Panc1 (cell line): ENCODE measurements at places on chromosomes 16 and 17.
A peak's percentile ranks its signal among the peaks of the same experiment; 100 is the strongest.

GRCh38 chr16:66152181-66152580, 214.3 kb upstream of the CDH5 start:
- no peak for DNase-seq

GRCh38 chr17:66858226-66859083, 23.5 kb downstream of the CACNG5 start:
- DNase-seq, result no peak

DNA sequence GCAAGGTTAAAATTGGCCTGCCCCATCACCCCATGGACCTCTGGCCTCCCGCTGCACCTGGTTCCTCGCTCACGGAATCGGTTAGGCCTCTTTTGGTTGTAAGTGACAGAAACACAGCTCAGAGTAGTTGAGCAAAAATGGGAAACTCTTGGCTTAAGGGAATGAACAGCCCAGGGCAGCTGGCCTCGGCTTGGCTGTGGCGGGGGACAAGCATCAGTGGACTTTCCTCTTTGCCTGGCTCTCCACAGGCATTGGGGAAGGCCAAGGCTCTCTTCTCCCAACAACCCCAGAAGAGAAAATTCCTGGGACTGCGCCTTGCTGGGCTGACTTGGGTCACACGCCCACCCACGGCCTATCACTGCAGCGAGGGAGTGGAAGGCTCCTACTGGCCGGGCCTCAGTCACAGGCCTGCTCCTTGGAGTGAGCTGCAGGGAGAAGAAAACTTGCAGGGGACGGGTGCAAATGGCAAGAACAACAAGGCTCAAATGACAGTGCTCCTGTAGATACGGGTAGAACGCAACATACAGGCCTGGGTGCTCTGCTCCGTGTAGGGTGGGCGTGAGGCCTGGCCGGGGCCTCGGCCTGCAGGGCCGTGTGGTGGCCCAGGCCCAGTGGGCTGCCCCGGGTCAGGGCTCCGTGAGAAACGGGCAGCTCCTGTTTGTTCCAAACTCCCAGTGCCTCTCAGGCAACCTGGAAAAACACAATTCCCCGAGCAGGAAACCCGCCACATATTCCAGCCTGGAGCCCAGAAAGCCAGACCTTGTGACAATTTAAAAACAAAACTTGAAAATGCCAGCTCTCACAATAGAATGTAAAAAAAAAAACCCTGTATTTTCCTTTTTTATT, 25.0 kb upstream of the ATP2A3 start:
- no peak for DNase-seq

GRCh38 chr17:76556765-76557367, 17.0 kb downstream of the PRCD start:
- DNase-seq, result no peak

GRCh38 chr17:47188271-47188875, 722 bp downstream of the CDC27 start:
- DNase-seq, result no peak

GRCh38 chr16:86248310-86248905, 261.9 kb upstream of the FOXF1 start:
- no peak for DNase-seq

DNA sequence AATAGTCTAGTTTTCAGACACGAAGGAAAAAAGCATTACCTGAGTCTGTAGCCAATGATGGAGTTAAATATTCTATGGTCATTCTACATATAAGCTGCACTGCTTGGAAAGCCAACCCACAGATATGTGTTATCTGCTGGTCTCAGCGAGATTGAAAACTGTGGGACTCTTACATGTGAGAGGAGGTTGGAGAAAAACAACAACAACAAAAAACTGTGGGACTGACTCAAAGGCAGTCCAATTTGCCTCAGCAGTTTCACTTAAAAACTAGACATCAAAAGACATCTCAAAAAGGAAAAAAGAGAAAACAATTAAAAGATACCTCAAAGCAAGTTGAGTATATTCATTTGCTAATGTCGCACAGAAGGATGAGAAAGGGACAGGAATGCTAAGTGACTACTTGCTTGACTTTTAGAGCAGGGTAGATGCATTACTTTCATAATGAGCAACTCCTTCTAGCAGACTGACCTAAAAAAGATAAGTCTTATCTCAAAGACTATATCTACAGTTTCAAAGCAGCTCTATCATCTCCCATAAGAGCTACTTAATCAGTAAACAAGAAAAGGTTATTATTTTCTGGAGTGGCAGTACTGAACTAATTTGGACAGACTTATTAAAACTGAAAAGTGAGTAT, 35.5 kb upstream of the ITGA2B start:
- no peak for DNase-seq

DNA sequence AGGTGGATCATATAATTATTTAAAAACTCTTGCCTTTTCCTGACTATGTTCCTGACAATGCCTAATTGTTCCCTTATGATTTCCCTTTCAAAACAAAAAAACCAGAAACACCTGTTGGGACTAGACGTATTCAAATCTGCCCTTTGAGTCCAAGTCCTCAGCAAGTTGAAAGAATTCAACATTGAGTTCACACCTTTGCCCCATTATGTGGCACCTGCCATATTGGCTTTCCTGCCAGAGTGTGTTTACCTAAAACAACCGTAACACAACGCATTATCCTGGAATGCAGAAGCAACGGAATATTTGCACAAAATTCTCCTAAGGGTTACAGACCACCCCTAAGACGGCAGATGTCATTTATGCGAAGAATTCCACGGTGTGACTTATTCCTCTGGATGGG, 105.9 kb downstream of the ZFHX3 start:
- DNase-seq, result no peak

- no peak for DNase-seq
These were observed 118.3 kb downstream of the RAB11FIP4 start for GRCh38 chr17:31509805-31510177.

DNA sequence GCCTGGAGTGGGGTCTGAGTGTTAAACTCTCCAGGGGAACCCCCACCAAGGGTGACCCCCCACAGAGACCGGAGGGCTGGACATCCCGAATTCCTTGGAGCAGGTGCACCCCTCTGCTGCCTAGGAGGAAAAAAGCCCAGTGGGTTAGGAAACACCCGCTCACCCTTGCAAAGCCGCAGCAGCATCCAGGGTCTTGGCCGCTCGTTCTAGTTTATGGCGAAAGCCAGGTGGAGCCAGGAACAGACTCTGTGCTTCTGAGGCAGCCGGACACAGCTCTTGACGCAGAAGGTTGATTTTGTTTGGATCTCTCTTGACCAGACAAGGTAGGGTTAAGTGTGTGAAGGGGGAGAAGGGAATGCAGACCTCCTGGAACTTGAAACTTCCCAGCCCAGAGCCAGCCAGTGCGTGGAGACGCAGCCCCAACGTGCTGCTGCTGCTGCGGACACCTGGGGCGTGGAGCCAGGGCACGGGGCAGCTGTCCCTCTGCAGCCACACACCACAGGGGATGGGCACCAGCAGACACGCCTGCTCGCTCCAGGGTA, 154.5 kb downstream of the LAT start:
- no peak for DNase-seq

GRCh38 chr16:85641776-85642176, 28.7 kb downstream of the GSE1 start:
- DNase-seq, result no peak

DNA sequence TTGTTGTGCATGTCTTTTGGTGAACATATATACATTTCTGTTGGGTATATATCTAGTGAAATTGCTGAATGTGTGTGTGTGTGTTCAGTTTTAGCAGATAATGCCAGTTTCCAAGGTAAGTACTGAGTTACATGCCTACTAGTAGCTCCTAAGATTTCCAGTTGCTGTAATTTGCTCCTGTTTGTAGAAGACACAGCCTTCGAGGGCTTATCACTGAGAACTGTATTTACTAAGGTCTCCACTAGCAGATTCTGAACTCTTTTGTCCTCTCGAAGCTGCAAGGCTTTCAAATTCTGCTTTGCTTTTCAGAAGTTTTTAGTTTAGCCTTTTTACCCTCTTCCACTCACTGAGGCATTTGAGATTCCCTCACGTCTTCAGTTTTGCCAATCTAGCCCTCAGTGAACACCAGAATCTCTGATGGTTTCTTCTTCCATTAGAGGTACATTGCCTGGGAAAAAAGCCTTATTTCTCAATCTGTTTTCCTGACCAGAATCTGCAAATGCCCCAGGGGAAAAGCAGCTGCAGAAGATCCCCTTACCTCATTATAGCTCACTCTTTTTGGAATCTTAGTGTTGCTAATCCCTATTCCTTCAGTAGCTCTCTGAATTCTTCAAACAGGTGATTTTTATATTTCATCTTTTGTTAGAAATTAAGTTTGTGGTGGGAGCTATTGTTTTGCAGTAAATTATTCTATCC, 52.9 kb downstream of the NF1 start:
- DNase-seq, result no peak

DNA sequence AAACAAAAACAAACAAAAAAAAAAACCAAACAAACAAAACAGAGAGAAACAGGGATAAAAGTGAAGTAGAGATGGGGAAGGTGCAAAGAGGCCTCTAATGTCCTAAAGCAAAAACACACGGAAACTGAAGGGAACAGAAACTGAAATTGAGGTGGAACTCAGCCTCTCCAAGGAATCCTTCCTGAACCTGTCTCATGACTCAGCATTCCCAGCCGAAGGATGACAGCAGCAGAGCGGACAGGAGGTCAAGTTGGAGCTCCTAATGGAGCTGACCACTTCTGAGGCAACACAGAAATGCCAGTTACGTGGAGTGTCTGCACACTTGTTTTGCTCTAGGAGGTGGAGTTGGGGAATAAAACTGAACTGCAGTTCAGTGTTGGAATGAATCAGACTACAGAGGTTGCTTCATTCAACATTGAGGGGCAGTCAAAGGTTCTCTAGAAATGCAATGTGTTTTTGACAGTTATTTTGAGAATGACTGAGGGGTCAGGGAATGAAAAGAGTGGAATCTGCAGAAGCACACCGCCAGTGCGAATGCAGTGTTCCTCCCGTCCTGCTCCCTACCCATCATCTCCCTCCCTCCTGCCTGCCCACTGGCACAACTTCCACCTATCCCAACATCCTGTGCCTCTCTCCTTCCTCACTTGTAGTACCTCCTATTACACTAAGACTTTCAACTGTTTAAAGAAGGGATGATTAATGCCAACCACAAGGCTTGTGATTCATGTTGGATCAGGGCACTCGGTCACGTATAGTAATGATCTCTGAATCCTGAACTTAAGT, 6.3 kb downstream of the UBE2O start:
- DNase-seq, result peak; percentile 81

DNA sequence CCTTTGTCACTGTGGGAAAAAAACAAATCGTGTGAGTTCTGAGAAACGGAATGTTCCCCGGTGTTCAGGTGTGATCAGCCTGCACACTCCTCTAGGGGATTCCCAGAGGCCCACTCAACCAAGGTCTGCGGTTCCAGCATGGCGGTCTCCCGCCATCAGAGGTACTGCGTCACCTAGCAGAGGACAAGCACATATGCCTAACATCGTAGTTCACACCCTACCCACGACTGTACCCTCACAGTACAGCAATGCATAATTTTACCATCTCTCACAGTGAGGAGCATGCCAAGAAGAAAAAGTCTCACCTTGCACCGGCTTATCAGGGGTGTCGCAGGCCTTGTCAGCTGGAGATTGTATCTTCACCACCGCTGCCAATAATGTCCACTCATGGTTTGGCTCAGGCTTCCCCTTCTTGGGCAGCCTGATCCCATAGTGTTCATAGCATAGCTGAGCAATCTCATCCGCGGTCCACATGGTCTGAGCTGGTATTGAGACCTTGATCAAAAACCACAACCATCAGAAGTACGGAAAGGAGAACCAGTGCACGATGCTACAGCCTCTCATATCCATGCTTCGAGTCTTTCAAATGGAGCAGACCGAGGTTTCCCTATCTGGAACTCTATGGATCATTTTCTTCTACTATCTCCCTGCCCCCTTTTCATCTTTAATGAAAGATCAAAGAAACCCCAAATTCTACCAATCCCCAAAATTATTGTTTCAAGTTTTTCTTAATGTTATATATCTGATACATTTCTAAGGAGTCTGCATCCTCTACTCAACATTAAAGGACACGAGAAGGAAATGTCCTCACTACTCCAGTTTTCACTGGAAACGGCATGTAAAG, 2.5 kb downstream of the ADAT1 start:
- DNase-seq, result no peak

DNA sequence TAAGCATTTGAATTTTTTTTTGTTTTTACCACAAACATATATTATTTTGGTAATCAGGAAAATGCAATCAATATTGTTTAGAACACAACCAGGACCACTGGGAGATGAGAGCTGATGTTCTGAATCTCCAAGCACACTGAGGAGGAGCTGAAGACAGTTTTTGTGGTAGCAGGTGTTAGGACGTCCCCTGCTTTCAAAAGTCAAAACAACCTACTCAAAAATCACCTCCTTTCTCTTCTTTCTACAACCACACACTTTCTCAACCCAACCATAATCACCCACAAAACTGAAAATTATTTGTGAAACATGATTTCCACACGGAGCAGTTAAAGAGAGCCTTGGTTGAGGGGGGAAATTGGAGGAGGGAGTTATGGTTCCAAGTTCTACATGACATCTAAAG, 26.7 kb upstream of the CFAP20 start:
- no peak for DNase-seq

DNA sequence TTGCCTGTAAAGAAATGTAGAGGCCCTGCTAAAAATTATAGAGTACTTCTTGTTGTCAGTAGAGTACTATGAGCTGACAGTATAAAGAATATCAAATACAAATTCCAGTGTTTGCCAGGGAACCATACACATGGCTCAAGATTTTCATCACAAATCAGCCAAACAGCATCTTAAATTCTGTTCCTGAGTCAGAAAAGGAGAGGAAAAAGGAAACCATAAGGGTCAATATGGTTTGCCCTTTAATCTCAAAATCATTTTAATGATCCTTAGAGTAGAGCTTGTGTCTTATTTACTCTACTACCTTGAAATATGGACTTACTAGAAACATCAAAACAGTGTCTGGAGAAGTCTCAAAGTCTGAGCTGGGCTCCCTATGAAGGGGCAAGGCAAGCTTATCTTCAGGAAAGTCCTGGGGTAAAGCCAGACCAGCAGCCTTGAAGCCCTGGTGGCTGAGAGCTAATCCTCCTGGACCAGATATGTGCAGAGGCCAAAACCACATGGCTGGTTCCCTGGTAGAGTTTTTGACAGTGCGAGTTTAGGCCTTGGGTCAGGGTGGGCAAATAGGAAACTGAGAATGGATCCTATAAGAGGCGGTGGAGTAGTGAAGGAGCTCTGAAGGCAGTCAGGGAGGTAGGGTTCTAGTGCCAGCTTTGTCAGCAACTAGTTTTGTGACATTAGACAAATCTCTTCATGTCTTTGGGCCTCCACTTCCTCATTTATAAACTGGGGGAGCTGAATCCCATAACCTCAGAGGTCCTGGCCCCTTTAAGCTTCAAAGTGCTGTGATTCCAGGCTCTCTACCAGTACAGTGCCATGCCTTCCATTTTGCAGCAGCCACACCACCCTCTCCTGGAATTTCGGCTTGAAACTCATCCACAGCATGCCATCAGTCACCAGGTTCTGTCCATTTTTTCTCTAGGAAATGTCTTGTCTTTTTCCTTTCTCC, 38.9 kb downstream of the MRTFB start:
- DNase-seq, result no peak

- DNase-seq, result no peak
These were observed 1.6 kb downstream of the RIPOR1 start for GRCh38 chr16:67530013-67530939.
